Astrocyte of the hippocampus (primary cell): ENCODE measurements at places on chromosomes 16 and 17.

GRCh38 chr17:21010705-21011596, 31.9 kb downstream of the USP22 start:
- no peak for DNase-seq

DNA sequence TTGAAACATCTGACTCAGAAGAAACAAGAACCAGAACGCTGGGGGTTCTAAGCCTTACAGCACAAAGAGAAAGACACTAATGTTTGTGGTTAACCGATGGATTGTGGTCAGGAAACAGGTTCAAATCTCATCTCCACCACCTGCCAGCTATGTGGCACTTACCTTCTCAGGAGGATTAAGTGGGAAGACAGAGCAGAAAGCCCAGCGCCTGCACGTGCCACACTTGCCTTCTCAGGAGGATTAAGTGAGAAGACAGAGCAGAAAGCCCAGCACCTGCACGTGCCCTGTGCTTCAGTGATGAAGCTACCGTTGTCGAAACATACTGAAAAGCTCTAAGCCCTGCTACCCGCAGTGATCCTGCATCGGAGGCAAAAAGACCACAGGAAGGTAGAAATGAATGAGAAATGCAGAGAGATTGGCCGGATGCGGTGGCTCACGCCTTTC, 90.6 kb downstream of the NXN start:
- no peak for DNase-seq

DNA sequence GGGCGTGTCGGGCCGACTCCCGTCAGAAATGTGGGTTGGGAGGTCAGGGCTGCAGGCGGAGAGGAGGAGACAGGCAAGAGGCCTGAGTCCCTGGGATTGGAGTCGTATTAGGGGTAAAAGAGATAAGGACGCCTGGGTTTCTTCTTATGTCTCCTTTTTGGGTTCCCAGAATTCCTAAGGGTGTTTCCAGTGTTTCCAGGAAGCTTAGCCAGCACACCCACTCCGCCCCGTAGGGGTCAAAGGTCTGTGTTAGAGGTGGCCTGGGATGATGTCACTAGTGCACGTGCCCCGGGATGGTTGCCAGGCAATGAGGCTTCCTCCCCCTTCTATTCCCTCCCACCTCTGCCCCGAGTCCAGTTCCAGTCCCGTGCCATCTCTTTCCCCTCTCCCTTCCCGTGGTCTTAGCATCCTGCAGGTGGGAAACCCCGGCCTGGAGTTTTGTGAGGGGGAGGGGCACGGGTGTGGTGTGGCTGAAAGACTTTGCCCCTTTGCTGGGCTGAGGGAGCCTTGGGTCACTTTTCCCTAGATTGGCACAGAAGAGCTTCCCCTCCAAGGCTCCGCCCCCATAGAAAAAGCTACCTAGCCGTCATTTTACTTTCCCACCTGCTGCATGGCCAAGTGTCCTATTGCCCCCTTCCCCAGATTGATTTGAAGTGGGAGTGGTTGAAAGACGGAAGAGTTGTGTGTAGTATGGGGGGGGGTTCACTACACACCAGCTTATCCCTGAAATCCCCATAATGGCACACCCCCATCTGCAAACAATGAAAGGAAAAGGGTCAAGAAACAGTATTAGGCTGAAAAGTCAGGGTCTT, 2.8 kb downstream of the KDM6B start:
- peak; percentile 92 for DNase-seq

DNA sequence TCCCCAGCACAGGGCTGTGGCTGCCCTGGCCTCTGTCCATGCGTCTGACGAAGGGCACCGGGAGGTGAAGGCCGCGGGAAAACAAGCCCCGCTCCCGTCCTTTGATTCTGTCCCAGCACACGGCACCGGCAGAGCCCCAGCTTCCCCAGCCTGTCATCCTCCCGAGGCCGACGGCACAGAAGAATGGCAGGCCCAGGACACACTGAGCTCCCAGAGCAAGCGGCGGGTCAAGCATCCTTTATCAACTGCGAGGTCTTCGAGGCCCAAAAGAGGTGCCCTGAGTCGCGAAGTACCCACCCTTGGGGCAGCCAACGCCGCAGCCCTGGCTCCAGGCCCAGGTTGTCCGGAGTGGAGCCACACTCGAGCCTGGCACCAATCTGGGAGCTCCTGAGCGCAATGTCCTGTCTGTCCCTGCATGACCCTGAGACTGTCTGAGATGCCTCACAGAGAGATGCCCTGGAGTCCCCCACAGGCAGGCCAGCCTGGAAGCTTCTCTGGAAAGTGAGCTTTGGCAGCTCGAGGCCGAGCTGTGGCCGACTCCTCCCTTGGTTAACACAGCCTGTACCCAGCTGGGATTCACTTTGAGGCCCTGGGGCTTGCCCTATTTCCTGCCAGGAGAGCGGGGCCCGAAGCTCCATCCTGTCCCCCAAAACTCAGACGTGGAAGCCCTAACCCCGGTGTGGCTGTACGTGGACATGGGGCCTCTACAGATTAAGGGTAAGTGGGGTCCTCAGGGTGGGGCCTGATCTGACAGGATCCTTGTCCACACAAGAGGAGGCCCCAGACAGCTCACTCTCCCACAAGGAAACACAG, 23.3 kb downstream of the SLC7A5 start:
- no peak for DNase-seq

DNA sequence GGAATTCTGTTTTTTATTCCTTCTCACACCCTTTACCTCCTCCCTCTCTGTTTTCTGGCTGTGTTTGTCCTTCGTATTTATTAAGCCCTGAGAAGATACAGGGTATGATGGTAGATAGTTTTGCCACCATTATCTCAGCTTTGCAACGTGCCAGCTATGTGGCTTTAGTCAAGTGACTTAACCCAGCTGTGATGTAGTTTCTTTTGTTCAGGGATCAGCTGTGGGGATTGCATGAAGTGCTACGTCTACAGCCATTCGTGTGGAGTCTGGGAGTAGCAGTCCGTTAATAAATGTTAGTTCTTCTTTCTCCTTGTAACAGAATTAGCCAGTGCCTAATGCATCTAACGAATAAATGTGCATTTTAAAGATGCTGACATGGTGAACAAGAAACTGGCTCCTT, 128.4 kb downstream of the HAPSTR1 start:
- DNase-seq = no peak

GRCh38 chr17:32558326-32558955, 71.6 kb downstream of the CDK5R1 start:
- DNase-seq = no peak

- DNase-seq = no peak
These were observed 31.4 kb upstream of the CHMP6 start for GRCh38 chr17:80960037-80960796.

- DNase-seq = no peak
These were observed 16.1 kb upstream of the CRK start for GRCh38 chr17:1471911-1472821.

DNA sequence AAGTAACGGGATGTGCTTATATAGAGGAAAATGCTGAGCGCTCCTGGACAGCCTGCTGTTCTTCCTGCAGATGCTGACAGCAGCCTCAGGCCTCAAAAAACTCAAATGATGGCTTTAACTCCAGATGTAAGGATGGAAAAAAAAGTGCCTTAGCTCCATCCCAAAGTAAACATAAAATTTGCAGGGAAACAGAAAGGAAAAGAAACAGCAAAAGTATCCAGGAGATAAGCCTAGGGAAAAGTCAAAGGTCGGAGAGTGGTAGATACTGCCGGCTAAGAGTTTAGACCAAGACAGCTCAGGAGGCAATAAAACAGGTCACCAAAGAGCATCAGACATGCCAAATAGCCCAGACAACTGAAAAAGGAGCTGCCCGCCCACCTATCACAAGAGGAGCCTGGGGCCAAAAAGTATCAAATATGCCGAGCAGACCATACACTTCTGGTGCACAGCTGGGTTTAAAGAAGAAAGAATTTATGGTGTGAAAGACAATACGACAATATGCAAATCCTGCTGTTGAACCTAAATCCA, 6.9 kb downstream of the KRT31 start:
- DNase-seq = no peak

GRCh38 chr17:68359791-68360535, 68.7 kb downstream of the ARSG start:
- DNase-seq = no peak

DNA sequence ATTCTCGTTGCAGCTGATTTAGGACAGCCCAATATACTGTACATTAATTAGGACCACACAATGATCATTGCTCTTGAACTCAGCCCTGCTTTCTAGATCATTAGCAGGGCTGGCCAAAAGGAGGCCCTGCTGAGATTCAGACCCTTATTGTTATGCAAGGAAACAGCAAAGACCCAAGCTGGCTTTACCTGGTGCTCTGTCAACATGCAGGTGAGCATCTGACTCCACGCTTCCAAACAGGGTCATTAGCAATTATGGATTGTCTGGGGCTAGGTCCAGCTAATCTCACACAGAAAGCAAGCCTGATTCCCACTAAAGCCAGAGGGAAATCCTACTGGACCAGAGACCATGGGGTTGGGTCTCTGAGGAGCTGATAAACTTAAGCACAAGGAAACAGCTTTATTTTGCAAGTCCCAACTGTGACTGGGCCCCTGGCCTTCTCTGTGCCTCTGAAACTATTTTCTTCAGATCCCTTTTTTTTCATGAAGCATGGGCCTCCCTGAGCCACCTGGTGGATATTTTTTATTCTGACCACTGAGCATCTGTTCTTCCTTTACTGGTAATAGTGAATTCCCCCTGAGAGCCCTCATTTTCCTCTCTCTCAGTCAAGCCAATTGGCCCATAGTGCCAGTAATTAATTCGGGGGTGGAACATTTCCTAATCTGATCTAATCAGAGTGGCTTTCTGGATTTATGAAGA, 236.1 kb downstream of the GRIN2A start:
- no peak for DNase-seq

GRCh38 chr16:26701243-26701886, 365.4 kb upstream of the C16orf82 start:
- DNase-seq = no peak

GRCh38 chr17:77563439-77564102, 394.9 kb upstream of the TNRC6C start:
- DNase-seq = no peak

DNA sequence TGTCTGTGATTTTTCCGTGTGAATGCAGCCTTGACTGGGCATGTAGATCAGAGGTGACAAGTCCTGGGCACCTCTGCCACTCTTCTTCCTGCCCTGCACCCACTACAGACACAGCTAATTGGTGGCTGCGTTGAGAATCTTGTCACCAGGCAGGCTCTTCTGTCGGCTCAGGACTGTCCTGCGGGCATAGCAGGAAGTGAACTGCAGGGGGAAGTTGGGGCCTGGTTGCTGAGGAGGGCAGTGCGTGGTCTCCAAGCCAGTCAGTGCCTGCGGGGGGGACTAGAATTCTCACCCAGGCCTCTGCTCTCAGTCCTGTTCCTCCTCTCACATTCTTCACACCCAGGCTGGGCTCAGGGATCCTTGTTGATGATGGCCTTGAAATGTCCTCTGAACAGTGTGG, 50.5 kb downstream of the JPH3 start:
- no peak for DNase-seq

DNA sequence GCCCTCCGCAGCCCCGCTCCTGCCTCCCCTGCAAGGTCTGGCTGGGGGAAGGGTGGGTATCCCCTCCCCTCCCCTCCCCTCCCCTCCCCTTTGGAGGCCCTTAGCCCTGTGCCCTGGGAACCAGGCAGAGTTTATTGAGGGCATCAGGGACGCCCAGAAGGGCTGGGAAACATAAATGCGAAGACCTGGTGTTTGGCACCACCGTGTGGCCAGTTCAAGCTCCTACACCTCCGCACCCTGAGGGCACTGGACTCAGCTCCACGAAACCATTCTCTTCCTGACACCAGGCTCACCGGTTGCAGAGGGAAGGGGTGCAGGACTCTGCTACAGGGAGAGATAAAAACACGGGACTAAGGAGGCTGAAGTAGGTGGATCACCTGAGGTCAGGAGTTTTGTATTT, 1.0 kb upstream of the AIPL1 start:
- DNase-seq = peak; percentile 81
